Progenitor cell of endocrine pancreas (in vitro differentiated cells): ENCODE measurements at places on chromosomes 3 and 15.

DNA sequence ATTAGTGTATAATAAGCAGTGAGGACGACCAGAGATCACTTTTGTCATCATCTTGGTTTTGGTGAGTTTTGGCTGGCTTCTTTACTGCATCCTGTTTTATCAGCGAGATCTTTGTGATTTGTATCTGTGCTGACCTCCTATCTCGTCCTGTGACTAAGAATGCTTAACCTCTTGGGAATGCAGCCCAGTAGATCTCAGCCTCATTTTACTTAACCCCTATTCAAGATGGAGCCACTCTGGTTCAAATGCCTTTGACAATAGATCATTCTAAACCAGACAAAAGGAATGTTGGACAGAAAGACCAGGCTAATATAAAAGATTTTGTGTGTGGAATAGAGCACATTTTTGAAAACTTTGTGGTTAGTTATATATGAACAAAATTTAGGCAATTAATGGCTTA is 618.5 kb upstream of the BCHE start:
- DNase-seq: no peak

GRCh38 chr3:140794507-140794906 is 116.6 kb downstream of the TRIM42 start:
- DNase-seq: no peak

- DNase-seq: no peak
Measured at GRCh38 chr3:151382671-151383070, 1.9 kb downstream of the P2RY12 start.

- no peak for DNase-seq
Measured at GRCh38 chr15:48384616-48385015, 53.4 kb downstream of the DUT start.

- no peak for DNase-seq
Measured at GRCh38 chr3:63060412-63060811, 185.2 kb upstream of the CADPS start.

- DNase-seq: no peak
Measured at GRCh38 chr3:109963831-109964230, 626.5 kb upstream of the DPPA4 start.
